ENCODE measurements at places on chromosomes 1 and 21.

DNA sequence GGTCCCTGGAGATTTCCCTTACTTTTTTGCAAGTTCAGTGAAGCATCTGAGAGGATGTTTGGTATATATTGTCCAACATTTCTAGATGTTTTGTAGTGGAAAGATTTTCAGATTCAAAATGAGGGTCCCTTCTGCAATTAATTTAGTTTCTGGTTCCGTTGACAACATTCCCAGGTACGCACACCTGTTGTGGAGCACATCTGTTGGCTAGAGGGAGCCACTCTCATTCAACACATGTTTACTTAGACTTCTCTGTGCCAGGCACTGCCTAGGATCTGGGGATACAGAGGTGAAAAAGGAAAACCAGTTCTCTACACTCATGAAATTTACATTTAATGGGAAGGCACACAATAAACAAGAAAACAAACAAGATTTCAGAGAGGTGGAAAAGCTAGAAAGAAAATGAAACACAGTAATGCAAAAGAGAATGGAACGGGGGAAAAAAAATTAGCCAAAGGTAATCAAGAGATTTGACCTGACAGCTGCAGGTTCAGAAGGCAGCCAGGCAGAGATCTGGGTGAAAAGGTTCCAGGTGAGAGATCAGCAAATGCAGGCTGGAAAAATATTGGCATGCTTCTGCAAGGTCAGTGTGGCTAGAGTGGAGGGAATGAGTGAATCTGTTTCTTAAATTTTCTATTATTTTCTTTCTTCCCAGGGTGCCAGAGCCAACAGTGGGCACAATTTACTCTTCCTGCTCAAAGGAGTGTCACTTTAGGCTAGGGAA lies 48.4 kb upstream of the KAZN start:
- no peak for DNase-seq

DNA sequence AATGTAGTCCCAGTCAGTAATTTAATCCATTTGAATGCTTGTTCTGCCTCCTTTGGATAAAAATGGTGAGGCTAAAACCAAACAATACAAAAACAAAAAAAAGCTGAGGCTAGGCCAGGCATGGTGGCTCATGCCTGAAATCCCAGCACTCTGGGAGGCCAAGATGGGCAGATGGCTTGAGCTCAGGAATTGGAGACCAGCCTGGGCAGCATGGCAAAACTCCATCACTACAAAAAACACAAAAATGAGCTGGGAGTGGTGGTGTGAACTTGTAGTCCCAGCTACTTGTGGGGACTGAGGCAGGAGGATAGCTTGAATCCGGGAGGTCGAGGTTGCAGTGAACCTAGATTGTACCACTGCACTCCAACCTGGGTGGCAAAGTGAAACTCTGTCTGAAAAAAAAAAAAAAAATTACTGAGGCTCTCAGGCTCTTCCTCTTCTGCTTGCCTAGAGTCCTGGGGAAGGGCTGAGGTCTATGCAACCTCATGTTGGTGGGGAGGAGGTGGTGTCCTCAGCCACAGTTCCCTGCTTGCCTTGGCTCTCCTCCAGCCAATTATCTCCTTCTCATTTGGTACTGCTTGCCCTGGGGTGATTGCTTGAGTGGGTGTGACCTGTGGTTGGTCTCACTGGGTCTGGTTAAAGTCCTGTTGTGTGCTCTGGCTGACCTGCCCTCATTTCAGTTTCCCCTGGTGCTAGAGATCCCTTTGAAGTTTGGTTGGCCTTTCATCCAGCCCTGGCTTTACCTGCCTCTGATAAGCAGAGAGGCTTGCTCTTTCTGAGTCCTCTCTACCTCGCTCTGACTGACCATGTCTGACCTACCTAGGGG lies 20.9 kb downstream of the S1PR1 start:
- peak; percentile 33 for DNase-seq

GRCh38 chr1:208778417-208778816 lies 534.2 kb upstream of the PLXNA2 start:
- no peak for DNase-seq

DNA sequence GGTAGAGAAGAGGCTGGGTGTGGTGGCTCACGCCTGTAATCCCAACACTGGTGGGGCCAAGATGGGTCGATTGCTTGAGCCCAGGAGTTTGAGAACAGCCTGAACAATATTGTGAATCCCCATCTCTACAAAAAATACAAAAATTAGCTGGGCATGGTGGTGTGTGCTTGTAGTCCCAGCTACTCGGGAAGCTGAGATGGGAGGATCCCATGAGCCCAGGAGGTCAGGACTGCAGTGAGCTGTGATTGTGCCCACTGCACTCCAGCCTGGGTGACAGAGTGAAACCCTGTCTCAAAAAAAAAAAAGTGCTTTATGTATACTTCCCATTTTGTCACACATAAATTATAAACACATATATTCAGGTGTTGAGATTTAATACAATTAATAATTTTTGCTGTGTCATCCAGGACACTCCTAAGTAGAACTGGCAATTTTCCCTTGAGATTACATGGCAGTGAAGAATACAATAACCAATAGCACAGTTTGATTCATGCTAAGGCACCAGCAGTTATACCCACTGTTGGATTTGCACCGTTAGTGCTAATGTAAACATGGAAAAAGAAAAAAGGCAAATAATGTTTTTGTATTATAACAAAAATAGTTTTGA lies 15.5 kb downstream of the GABPB2 start:
- no peak for DNase-seq

DNA sequence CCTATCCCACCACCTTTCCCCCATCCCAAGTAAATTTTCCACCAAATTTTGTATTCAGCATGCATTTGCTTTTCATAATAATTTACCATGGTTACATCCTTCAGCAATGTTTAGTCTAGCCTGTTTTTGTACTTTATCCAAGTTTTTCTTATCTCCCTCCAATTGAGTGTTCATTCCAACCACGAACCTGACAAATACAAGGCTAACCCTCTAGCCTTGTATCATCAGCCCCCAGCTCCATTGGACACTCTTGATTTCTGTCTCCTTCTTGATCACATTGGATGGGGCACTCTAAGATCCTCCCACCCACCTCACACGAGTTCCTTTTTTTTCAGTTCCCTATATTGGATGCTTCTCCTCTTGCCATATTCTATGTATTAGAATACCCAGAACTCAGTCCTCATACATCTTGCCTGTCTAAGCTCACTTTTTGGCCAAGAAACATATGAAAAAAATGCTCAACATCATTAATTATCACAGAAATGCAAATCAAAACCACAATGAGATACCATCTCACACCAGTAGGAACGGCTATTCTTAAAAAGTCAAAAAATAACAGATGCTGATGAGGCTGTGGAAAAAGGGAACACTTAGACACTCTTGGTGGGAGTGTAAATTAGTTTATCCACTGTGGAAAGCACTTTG lies 40.5 kb upstream of the SLC35F3 start:
- no peak for DNase-seq

GRCh38 chr1:233518344-233518743 lies 95.6 kb upstream of the KCNK1 start:
- peak; percentile 42 for DNase-seq

GRCh38 chr21:42043201-42043895 lies 27.8 kb upstream of the UMODL1 start:
- DNase-seq: no peak

DNA sequence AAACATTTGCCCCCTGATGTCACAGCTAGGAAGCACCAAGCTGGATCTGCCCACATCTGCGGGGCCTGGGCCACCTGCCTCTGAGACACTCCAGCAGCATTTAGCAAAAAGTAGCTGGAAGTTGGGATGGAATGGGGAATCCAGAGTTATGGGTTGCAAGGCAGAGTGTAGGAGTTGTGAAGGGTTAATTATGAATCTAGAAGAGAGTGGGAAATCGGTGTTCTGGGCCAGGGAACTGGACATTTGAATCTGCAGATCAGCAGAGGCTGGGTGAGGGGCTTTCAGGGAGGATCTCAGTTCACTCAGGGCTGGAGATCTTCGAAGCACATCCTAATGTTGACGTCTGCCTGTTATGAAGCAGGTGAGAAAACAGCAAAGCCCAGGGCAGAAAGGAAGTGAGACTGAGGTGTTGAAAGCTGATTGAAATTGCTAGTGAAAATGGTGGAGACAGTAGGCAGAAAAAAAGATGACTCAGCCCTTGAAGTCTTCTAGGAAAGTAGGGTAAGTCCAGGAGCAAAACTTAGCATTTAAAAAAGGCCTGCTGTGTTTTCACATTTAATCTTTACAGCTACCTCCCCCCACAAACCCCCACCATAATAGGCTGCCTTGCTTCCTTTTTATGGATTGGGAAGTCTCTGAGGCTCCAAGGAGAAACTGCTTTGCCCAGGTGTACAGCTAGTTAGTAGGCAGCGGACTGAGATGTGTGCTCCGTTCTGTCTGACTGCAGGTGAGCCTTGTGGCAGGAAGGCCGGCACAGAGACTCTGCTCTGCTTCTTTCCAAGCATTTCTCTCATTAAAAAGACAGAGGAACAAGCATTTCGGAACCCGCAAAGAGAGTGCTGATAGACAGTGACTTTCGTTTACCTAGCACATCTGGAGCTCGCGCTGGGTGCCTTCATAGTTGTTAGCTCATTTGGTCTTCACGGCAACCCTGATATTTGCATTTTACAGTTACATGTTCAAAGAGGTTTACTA lies 7.2 kb downstream of the VANGL1 start:
- peak; percentile 39 for DNase-seq

GRCh38 chr1:187032982-187033692 lies 204.4 kb downstream of the PLA2G4A start:
- no peak for DNase-seq
